ACHN (cell line): ENCODE measurements at places on chromosomes 12 and 14.
A peak's percentile ranks its signal among the peaks of the same experiment; 100 is the strongest.

DNA sequence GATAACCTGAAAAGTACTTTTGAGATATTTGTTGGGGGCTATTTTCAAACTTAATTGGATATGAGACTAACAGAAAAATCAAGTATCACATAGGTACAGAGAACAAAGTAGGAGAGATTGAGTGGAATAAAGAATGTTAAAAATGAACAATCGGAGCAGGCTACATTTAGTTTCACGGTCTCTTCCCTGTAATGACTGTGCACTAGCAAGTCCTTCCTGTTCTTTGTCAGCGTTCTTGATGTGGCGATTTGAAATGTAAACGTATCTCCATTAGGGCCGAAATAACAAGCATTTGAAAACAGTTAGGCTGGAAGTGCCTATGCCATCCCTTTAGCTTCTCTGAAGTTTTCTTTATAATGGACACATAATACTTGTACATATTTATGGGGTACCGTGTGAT, 31.0 kb downstream of the SLC25A29 start:
- no peak for DNase-seq

GRCh38 chr12:42420395-42420794, 94.4 kb downstream of the PPHLN1 start:
- DNase-seq: no peak

DNA sequence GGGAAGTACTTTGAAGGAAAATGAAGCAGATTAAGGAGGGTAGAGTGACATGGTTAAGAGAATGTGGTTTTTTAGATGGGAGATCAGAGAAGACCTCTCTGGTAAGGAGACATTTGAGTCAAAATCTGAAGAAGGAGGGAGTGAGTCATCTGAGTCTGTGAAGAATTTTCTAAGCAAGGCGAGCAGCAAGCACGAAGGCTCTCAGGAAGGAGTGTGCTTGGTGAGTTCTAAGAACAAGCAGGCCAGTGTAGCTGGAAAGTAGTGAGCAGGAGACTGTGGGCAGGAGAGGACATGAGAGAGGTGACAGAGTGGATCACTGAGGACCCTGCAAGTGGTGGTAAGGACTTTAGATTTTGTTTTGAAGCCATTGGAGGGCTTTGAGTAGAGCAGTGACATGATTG, 76.3 kb upstream of the FUT8 start:
- DNase-seq: no peak

- DNase-seq: no peak
Observed at GRCh38 chr14:76446921-76447320, 71.0 kb downstream of the ESRRB start.

- DNase-seq: no peak
Observed at GRCh38 chr14:66539034-66539433, 31.1 kb downstream of the GPHN start.

- DNase-seq: peak; percentile 53
Observed at GRCh38 chr14:99982537-99983250, 82.5 kb upstream of the EVL start.

DNA sequence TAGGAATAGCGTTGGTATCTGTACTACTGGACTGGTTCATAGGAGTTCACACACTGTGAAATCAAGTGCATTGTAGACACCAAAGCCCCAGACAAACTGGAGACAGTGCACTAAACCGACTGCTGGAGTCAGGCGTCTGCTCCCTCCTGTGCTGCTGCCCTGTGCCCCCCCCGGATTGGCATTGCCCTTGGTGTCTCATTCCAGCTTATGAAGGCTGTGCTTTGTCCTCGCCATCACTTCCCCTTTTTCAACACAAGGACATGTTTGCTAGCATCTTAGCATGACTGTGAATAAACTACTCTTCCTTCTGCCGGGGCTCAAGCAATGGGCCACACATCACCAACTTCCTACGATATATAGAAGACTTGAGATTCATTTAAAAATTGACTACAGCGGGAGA, 84.0 kb downstream of the TMCC3 start:
- DNase-seq: no peak

DNA sequence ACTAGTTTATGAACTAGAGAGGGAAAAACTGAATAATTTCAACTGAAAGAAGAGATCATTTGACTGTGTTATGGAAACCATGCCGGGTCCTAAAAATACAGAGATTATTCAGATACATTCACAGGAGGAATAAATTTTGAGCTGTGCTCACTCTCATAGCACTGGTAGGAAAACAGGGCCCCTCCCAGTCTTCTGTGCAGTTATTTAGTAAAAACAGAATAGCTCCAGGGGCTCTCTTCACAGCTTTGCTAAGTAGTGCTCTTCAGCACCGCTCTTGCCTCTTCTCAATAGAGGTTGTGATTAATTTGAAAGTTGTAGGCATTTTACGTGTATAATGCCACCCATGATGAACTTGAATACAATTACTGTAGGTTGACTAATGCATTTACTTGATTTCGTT, 435.9 kb upstream of the PDE3A start:
- no peak for DNase-seq

DNA sequence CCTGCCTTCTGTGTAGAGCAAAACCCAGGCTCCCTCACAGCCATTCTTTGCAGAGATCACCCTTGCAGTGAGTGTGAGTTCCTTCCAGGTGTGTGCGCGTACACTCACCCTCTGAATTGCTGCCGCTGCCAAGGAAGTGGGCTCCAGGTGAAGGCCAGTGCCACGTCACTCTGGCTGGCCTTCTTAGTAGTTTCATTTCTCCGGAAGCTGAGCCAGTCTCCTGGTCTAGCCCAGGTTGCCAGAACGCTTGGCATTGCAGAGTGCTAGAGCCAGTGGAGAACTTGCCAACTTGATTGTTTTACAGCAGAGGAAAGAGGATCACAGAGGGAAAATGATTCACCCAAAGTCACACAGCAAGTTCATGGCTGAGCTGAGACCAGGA, 11.0 kb downstream of the CBLN3 start:
- DNase-seq: no peak

- DNase-seq: no peak
Observed at GRCh38 chr14:45559626-45560025, 306.6 kb upstream of the MIS18BP1 start.
